SK-MEL-5 (cell line): ENCODE measurements at places on chromosomes 2 and 18.

DNA sequence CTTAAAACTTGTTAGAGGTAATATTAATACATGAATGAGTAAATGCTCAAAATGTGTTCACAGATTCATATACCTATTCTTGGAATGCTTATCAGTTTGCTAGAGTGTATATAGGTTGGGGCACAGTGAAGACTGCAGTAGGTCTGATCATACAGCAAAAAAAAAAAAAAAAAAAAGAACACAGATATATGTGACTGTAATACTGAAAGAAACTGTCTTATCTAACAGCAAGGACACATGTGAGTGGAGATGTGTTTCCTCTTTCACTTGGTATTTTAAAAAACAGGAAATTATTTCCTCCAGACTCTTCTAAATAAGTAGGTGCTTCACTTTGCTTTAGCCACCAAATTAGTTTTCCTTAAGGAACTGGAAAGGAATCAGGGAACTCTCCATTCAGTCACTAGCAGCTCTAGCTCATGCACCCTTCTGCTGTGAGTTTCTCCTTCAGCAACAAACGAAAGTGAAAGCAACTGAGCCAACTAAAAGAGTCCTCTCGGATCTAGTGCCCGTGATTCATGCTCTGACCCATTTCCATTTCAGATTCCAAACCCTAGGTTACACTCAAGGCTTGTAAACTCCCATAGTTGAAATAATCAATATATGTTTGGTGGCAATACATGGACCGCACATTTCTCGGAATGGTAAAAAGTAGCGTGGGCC lies 98.5 kb downstream of the DSEL start:
- peak; percentile 53 for DNase-seq

- peak; percentile 17 for DNase-seq
Observed at GRCh38 chr2:100104718-100105677, 37.4 kb downstream of the AFF3 start.

GRCh38 chr18:31819106-31819924 lies 58.6 kb upstream of the SLC25A52 start:
- peak; percentile 72 for DNase-seq

GRCh38 chr18:20971886-20972267 lies 139.7 kb downstream of the ROCK1 start:
- DNase-seq, result peak; percentile 54

DNA sequence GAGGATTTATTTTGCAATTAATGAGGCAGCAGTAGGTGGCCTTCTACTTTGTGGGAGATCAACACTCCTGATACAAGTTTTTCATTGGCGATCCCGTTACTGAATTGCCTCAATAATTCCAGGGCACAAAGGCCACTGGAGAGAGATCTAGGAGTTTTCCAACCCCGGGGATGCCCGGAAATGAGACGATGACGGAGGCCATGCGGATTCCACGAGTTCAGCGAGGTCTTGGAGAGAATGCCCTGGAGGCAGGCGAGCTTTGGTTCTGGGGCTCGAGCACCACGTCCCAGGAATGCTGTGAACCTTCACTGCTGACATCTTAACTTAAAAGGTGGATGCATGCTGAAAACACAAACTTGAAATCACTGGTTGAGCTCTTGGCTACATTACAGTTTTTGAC lies 74.2 kb downstream of the LDLRAD4 start:
- no peak for DNase-seq

DNA sequence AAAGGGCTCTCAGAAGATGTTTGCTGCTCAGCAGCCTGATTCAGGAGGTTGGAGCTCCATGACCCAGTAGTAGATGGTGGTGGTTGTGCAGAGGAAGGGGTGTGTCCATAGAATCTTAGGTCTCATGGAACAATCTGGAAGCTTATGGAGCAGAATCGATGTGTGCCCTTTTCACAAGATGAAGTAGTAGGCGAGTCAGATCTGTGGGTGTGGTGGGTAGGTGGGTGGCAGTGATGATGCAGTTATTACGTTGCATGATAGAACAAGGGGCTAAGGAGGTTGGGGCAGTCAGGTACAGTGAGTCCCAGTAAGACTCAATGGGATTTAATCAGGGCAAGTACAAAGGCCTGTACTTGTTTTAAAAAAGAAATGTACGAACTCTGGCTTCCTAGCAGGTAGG lies 9.1 kb downstream of the TET3 start:
- DNase-seq, result no peak

DNA sequence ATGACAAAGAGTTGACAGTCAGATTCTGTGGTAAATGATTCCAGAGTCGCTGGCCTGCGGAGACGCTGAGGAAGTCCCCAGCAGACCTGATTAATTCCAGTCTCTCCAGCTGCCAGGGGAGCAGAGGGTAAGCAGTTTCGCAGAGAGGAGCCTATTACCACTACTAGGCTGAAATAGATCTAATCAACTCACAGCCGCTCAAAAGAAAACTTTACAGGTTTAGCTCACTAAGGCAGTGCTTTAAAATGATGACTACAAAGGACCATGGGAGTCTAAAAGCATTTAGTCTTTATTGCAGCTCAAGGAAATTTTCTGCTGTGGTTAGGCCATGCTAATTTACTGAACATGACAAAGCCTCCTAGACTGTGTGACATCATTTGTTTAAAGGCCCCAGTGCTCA lies 445.6 kb upstream of the POU3F3 start:
- no peak for DNase-seq

- DNase-seq, result no peak
Observed at GRCh38 chr18:28045176-28045810, 131.6 kb downstream of the CDH2 start.

GRCh38 chr2:38215993-38216392 lies 140.0 kb upstream of the CYP1B1 start:
- peak; percentile 18 for DNase-seq

DNA sequence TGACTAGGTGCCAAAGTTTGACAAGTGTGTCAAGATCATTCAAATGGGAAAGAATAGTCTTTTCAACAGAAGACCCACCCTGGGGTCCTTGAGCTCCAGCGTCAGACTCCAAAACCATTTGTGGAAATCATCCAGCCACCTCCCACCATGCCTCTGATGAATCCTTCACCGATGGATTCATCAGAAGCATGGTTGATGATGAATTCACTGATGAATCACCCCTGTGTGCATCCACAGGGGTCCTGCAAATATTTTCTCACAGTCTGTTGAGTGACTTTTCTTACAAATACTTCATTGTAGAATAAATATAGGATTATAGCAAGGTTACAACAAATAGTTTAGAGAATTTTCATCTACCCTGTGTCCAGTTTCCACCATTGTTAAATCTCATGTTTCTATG lies 4.3 kb downstream of the UGT1A9 start:
- DNase-seq, result no peak

- DNase-seq, result peak; percentile 18
Observed at GRCh38 chr2:227536445-227536844, 62.2 kb upstream of the SCYGR2 start.

- no peak for DNase-seq
Observed at GRCh38 chr18:77133835-77134496, 1.4 kb upstream of the MBP start.

GRCh38 chr2:68292108-68292710 lies 27.5 kb downstream of the CNRIP1 start:
- peak; percentile 58 for DNase-seq

GRCh38 chr2:64989982-64990614 lies 899 bp downstream of the SLC1A4 start:
- peak; percentile 61 for DNase-seq

DNA sequence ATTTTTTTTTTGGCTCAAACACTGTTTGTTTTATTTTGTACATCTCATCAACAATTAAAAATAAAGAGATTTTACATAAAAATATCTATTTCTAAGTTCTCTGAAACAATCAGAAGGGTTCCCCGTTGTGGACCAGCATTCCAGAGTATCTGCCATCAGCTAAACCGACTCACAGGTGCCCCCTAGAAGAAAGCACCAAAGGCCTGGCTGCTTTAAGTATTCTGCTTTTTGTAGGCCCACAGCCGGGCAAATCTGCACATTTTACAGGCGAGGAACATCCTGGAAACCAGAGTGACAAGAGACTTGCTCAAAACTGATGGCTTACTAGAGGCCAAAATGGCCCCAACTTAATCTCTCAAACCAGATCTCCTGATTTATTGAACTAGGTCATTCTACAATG lies 82.2 kb upstream of the SETBP1 start:
- no peak for DNase-seq

DNA sequence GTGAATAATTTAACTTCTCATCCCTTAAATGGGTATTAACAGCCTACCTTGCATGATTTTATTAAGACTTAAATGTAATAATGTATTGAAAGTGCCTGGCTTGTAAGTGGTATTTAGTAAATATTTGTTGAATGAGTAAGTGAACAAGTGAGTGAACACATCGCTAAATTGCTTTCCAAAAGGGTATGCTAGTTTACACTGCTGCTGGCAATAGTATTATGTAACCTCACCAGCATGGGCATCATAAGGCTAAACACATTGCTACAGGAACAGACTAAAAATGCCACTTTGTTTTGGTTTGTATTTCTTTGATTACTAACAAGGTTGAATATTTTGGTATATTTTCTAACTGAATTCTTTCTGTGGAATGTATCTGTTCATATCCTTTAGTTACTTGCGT lies 9.8 kb downstream of the WDR43 start:
- peak; percentile 66 for DNase-seq

- no peak for DNase-seq
Observed at GRCh38 chr2:150051004-150051403, 436.5 kb downstream of the RND3 start.

DNA sequence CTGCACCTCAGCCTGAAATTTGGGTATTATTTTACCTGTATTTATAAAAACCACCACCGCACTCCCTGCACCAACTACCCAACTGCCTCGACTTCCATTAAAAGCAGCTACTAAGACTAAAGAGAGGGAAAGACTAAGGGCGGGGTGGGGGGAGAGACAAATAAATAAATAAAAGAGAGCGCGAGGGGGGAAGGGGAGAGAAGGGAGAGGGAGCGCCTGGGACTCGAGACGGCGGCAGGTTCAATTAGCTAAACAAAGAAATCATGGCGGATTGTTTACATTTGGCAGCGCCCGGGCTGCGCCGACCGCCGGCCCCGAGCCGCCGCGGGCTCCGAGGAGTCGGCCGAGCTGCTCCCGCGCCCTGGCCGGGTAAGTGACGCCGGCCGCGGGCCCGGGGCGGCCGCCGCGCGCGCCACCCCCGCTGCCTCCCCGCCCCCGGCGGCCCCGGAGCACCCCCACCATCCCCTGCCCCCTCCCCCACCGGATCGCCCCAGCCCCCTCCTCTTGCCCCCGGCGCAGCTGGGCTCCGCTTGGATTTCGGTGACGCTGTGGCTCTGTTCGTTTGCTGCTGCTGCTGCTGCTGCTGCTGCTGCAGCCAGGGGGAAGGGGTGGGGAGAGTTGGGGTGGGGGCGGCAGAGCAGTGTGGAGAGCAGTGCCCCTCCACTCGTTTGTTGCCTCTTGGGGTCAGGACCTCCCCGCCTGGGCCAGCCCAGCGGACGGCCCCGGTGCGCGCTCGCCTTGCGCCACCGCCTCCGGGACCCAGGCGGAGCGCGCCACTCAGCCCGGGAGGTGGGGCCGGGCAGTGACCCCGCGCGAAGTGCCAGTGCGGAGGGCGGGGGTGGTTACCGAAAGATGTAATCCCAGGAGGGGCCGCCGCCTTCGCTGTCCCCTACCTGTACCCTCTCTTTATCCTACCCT lies 187.2 kb upstream of the FANCL start:
- no peak for DNase-seq

- no peak for DNase-seq
Observed at GRCh38 chr2:232901736-232902578, 31.9 kb downstream of the SNORC start.

- DNase-seq, result no peak
Observed at GRCh38 chr2:159243529-159243928, 43.0 kb downstream of the WDSUB1 start.

- DNase-seq, result no peak
Observed at GRCh38 chr2:239957681-239958472, 67.3 kb downstream of the NDUFA10 start.

GRCh38 chr2:61658841-61659780 lies 121.0 kb upstream of the XPO1 start:
- peak; percentile 86 for DNase-seq

GRCh38 chr2:127580167-127581049 lies 44.9 kb downstream of the MYO7B start:
- DNase-seq, result no peak

GRCh38 chr18:12882453-12883371 lies 1.3 kb downstream of the PTPN2 start:
- no peak for DNase-seq

DNA sequence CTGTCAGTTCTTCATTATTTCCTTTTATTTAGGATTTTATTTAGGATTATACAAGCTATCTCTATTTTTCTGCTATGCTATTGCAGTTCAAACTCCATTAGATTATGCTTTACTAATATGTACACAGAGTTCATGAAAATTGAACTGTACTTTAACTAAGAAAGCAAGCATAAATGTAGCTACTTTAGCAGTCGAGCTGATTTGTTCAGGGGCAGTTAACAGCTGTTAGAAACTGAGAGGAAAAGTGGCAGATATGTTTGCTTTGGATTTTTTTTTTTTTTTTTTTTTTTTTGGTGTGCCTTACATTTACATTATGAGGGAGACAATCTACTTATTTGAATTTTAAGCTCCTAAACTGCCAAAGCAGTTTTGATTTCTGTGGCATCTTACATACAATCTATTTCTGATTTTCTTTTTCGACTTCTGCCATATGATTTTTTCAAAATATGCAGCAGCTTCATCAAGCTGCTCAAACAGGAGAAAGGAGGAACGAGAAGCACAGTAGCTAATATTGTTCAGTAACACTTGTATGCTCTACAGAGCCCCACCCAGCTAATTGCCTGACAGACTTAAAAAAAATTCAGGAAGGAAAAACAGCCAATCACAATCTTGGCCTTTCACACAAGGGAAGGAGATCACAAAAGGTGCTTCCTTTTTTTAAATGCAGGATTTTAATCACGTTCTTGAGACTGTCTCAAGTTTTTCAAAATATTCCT lies 233.4 kb upstream of the SIX3 start:
- DNase-seq, result peak; percentile 17

GRCh38 chr2:40584432-40584831 lies 132.5 kb upstream of the SLC8A1 start:
- DNase-seq, result no peak

- peak; percentile 84 for DNase-seq
Observed at GRCh38 chr2:157628477-157629415, at the start of gene ACVR1C. TSS of gene ACVR1C (minus strand) at chr2:157628864. CDS start at chr2:157628644, 220 bp downstream.

DNA sequence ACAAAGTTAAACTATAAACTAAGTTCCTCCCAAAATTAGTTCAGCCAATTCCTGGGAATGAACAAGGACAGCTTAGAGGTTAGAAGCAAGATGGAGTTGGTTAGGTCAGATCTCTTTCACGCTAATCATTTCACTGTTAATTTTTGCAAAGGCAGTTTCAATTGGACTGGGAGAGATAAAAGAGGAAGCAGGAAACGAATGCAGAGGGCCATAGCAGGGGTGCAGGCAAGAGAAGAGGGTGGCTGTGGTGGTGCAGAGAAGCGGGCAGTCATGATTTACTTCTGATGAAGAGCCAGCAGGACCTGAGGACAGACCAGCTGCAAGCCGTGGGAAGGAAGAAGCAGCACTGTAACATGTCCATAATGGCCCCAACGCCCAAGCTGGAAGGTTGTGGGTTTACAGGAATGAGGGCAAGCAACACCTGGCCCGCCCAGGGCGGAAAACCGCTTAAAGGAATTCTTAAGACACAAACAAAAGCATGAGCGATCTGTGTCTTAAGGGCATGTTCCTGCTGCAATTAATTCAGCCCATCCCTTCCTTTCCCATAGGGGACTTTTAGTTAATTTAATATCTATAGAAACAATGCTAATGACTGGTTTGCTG lies 4.1 kb upstream of the RMP24 start:
- DNase-seq, result no peak
